ENCODE measurements at places on chromosomes 2 and 18. TPM values are rescaled to one million over a fixed set of nuclear protein-coding genes. Genes with fewer than 3 reads are reported as not detected.

The DRC1 gene
- not detected for total RNA-seq

The INSIG2 gene
- 14.3 TPM for total RNA-seq

The PAX8 gene
- total RNA-seq, result 2,156 TPM

The DSC2 gene
- total RNA-seq, result 7.6 TPM

The SLC23A3 gene
- total RNA-seq, result 1.1 TPM

The PSTPIP2 gene
- 1.9 TPM for total RNA-seq

The LYPD1 gene
- 0.45 TPM for total RNA-seq

The CFAP65 gene
- total RNA-seq, result 0.78 TPM

The GNLY gene
- total RNA-seq, result 0.22 TPM

The CHPF gene
- 57.2 TPM for total RNA-seq

The ACMSD gene
- not detected for total RNA-seq

The VAMP5 gene
- total RNA-seq, result 13.6 TPM

The SGO2 gene
- total RNA-seq, result 1.6 TPM

The RAPGEF4 gene
- total RNA-seq, result 8.0 TPM

The KCNJ3 gene
- total RNA-seq, result not detected

- DNase-seq, result no peak
- no peaks in the 10 kb centered on the region for H3K27me3 ChIP-seq
- peaks cover 6% of the 10 kb centered on the region for H3K36me3 ChIP-seq
- no peaks in the 10 kb centered on the region for H3K4me1 ChIP-seq
- H3K4me3 ChIP-seq, result no peak overlapping the region
Observed at GRCh38 chr2:119897736-119898395, 115.0 kb upstream of the EPB41L5 start.

DNA sequence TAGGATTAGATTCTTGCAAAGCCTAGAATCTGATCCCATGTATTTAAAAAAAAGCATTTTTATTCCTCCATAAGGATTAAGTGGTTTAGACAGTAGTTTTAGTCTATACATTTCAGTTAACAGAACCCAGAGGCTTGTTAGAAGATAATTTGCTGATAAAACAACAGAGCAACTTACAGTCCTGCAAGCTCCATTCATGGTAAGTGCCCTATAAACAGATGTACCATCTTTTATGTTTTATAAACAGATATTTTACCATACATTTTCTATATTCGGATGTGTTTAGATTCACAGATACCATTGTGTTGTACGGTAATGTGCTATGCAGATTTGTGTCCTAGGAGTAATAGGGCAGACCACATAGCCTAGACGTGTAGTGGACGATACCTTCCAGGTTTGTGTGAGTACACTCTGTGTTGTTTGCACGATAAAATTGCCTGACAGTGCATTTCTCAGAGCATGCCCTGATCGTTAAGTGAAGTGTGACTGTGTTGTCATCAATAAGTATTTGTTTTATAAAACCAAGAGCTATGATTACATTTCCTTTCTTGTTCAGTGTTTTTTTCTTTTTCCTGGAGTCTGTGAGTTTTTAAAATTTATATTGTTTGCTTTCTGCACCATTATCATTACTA, 54.2 kb downstream of the CERS6 start:
- H3K4me1 ChIP-seq, result peaks cover 6% of the 10 kb centered on the region
- no peaks in the 10 kb centered on the region for H3K27me3 ChIP-seq
- no peak for DNase-seq
- no peaks in the 10 kb centered on the region for H3K36me3 ChIP-seq
- H3K4me3 ChIP-seq, result no peak overlapping the region

DNA sequence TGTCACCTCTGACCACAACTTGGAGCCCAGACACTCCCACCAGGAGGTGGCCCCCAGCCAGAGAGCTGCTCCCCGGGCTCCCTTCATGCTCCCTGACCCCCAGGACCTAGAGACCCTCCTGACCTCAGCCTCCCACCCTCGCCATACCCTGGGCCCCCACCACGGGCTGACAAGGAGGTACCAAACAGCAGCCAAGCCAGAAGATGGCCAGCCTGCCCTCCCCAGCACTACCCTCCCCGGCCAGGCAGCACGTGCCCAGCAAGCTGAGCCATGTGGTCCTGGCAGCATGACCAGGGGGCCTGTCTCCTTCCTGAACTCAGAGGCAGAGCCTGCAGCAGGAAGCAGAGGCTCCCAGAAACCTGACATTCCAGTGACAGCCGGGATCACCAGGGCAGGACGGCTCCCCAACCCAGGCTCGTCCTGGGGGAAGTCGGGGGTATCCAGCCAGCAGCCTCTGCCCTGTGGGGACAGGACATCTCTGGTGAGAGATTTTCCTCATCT, 69.4 kb upstream of the GPC1 start:
- H3K27ac ChIP-seq, result no peak overlapping the region
- no peaks in the 10 kb centered on the region for H3K36me3 ChIP-seq
- peaks cover 22% of the 10 kb centered on the region for H3K4me1 ChIP-seq
- H3K27me3 ChIP-seq, result no peaks in the 10 kb centered on the region

DNA sequence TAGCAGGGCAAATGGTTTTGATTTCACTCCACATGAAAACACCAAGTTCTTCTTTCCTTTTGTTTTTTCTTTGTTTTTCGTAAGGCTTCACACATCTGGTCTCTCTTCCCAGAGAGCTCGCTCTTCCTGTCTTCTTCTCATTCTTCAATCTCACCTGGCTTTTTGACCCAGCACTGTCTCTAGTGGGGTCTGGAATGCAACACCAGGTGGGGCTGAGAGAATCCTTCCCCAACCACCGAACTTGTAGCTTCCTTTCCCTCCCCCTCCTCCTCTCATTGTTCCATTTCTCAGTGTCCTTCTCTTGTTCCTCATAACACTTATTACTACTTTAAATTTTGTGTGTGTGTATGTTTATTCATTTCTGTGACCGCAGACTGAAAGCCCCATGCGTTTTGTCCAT, 13.5 kb upstream of the PIEZO2 start:
- H3K27ac ChIP-seq, result no peak overlapping the region
- H3K27me3 ChIP-seq, result no peaks in the 10 kb centered on the region
- no peak for DNase-seq
- no peaks in the 10 kb centered on the region for H3K36me3 ChIP-seq
- H3K4me1 ChIP-seq, result no peaks in the 10 kb centered on the region

DNA sequence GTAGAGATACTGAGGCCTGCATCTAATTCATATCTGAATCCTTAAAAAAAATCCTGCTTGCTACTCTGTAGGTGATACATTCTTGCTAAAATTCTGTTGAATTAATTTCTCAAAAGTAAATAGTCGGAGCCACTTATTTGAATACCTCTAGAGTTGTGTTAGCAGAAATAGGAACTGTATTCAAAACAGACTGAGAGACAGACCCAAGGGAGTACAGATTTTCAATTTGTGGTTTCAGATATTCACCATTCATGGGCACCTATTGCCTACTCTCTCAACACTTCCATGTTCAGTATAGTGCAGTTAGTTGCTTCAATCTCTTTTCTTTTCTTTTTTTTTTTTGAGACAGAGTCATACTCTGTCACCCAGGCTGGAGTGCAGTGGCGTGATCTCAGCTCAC, 46.6 kb upstream of the CTLA4 start:
- no peaks in the 10 kb centered on the region for H3K4me1 ChIP-seq
- no peak overlapping the region for H3K4me3 ChIP-seq
- no peak for DNase-seq
- no peaks in the 10 kb centered on the region for H3K27me3 ChIP-seq
- H3K27ac ChIP-seq, result no peak overlapping the region

DNA sequence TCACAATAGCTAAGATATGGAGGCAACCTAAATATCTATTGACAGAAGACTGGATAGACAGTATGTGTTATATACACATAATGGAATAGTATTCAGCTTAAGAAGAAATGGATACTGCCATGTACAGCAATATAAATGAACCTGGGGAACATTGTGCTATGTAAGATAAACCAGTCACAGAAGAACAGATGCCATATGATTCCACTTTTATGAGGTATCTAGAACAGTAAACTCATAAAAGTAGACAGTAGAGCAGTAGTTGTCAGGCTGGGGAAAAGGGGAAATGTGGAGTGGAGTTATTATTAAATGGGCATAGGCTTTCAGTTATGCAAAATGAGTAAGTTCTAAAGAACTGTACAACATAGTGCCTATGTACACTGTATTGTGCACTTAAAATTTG, 1055.7 kb upstream of the TMEFF2 start:
- no peaks in the 10 kb centered on the region for H3K36me3 ChIP-seq
- no peak overlapping the region for H3K4me3 ChIP-seq
- H3K27me3 ChIP-seq, result no peaks in the 10 kb centered on the region
- no peak overlapping the region for H3K27ac ChIP-seq

GRCh38 chr2:108297436-108298141, 8.9 kb downstream of the SULT1C2 start:
- no peak for DNase-seq
- no peaks in the 10 kb centered on the region for H3K27me3 ChIP-seq
- H3K4me3 ChIP-seq, result no peak overlapping the region
- no peak overlapping the region for H3K27ac ChIP-seq
- no peaks in the 10 kb centered on the region for H3K4me1 ChIP-seq

DNA sequence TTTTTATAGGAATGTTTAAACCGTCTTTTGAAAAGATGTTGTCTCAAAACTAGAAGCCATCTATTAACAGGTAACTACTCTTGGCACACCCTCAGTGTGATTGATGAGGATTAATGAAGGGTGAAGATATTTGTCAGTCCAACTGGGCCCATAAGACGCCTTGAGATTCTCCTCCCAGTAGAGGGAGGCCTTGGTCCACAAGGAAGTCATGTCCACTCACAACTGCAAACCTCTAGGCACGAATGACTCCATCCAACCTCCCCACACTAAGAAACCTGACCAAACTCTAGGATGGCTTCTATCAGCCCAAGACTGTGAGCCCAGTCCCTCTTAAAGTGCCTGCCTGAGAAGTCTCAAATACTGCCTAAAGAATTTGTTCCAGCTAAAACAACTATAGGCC, 19.2 kb upstream of the GRP start:
- no peaks in the 10 kb centered on the region for H3K27me3 ChIP-seq
- no peak for DNase-seq
- no peak overlapping the region for H3K4me3 ChIP-seq
- H3K27ac ChIP-seq, result no peak overlapping the region
- H3K36me3 ChIP-seq, result no peaks in the 10 kb centered on the region

DNA sequence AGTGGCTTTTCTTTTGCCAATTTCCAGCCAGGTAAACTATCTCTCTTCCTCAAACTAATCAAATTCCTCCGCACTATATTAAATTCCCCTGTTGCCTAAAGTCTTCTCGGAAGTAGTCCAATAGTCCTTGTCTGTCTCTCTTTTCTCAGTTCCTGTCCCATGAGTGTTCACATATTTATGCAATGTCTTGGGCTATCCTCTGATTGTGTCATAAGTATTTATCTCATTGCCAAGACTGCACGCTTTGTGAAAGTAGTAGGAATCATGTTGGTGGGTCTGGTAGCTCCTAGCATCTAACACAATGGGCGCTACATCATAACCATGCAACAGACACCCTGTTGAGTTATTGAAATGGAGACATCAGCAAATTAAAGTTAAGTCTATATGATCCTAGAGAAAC, 59.9 kb upstream of the POU3F3 start:
- DNase-seq, result no peak
- no peaks in the 10 kb centered on the region for H3K36me3 ChIP-seq
- no peak overlapping the region for H3K4me3 ChIP-seq
- H3K4me1 ChIP-seq, result no peaks in the 10 kb centered on the region

DNA sequence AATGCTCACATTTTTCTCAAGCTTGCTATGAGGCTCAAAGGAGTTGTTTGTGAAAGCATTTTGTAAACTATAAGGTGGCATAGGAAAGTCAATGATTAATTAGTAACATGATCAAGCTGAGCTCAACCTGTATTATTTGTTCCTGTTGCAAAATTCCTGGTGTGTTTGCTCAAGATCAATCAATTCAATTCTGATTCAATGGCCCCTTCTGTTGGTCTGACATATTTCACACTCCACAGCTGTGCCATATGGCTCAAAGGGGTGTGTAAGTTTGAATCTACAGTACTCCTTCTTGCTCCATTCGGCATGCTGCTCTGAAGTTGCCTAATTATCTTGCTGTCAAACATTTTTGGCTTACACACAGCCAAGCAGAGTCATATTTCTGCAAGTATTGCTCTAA, 341.6 kb upstream of the LRP1B start:
- no peak overlapping the region for H3K27ac ChIP-seq
- no peaks in the 10 kb centered on the region for H3K36me3 ChIP-seq
- H3K4me3 ChIP-seq, result no peak overlapping the region
- no peaks in the 10 kb centered on the region for H3K4me1 ChIP-seq
- H3K27me3 ChIP-seq, result no peaks in the 10 kb centered on the region

GRCh38 chr2:156918410-156918809, 339.1 kb upstream of the GALNT5 start:
- no peaks in the 10 kb centered on the region for H3K27me3 ChIP-seq
- no peak overlapping the region for H3K4me3 ChIP-seq
- DNase-seq, result no peak
- H3K27ac ChIP-seq, result no peak overlapping the region
- H3K36me3 ChIP-seq, result no peaks in the 10 kb centered on the region
- H3K4me1 ChIP-seq, result no peaks in the 10 kb centered on the region

GRCh38 chr2:234521536-234521935, 24.7 kb upstream of the ARL4C start:
- no peaks in the 10 kb centered on the region for H3K36me3 ChIP-seq
- no peak overlapping the region for H3K4me3 ChIP-seq
- H3K27ac ChIP-seq, result no peak overlapping the region
- no peak for DNase-seq
- H3K27me3 ChIP-seq, result no peaks in the 10 kb centered on the region

DNA sequence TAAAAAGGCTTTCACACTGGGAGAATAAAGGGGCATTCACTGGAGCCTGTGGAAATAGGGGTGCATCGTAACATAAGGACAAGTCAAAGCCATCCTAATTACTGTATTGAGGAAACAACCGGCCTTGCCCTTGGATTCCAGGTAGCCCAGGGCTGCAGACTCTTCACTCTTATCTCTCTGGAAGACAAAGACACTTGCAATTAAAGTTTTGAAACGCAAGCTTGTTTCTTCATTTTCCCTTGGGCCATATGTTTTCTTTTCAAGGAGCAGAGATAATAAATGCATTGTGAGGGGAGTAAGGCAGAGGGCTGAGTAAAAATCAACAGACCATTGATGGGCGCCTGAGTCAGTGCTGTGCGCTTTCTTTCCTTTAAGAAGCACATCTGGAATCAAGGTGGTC, 11.5 kb downstream of the TNFRSF11A start:
- H3K27me3 ChIP-seq, result no peaks in the 10 kb centered on the region
- no peaks in the 10 kb centered on the region for H3K36me3 ChIP-seq
- H3K4me3 ChIP-seq, result no peak overlapping the region
- H3K27ac ChIP-seq, result no peak overlapping the region
- no peak for DNase-seq

DNA sequence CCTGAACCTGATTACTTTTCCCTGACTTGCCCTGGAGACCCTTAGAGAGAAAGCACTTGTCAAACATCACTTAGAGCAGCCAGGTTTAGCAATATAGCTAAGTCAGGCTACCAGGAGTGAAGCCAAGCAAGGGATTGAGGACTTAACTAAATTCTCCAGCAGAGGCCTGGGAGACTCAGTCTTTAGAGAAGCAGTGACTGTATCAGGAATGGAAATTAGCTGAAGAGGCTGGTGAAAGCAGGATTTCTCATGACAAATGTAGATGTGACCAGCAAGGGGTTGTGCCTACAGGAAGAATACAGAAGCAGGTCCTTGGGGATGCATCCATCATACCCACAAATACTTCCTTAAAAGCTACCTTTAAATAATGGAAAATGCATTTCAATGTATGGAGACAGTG, 368.9 kb upstream of the MEIS1 start:
- H3K27me3 ChIP-seq, result no peaks in the 10 kb centered on the region
- no peak for DNase-seq
